ENCODE measurements at places on chromosomes 4 and X.

DNA sequence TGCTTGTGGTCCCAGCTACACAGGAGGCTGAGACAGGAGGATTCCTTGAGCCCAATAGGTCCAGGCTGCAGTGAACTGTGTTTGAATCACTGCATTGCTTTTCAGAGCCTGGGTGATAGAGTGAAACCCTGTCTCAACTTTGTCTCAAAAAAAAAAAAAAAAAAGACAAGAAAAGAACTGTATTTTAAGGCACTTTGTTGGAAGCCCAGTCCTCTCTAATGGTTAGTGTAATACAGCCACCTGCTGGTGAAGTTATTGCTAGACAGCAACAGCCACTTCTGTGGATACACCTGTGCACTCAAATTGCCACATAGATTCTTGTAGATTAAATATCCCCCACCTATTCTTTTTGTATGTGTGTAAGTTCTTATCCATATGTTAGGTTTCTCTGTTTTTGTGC lies 10.1 kb upstream of the FGG start:
- no peak for DNase-seq

DNA sequence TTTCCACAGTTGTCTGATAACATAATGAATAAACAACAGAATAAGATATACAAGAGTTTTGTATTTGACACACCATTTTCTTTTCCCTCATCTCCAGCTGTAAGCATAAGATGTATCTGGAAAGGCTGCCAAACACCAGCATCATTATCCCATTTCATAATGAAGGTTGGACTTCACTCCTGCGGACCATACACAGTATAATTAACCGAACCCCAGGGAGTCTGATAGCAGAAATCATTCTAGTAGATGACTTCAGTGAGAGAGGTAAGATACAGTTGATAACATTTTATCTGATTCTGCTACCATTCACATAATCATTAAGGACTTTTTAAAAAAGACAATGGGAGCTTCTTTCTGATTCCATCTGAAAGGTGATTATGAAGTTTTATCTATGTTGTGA lies 535.2 kb downstream of the GALNTL6 start:
- no peak for DNase-seq

DNA sequence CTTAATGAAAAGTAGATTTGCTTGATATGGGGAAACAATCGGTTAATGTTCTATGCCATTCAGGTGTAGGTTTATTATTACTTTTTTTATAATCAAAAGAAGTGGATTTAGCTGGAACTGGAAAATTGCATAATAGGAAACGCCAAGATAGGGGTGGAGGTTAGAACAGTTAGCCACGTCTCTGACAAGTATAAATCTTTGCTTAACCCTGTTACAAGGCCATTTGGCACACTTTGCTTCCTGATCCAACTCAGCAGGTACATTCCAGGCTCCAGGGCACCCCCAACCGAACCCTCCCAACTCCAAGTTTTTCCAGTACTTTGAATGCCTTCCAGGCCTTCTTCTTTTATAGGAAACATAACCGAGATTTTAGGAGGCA lies 50.6 kb upstream of the ACSL4 start:
- no peak for DNase-seq

GRCh38 chr4:43325220-43325967 lies 432.9 kb downstream of the GRXCR1 start:
- DNase-seq = no peak

- DNase-seq = no peak
Measured at GRCh38 chrX:143580266-143580665, 55.6 kb downstream of the SLITRK4 start.

DNA sequence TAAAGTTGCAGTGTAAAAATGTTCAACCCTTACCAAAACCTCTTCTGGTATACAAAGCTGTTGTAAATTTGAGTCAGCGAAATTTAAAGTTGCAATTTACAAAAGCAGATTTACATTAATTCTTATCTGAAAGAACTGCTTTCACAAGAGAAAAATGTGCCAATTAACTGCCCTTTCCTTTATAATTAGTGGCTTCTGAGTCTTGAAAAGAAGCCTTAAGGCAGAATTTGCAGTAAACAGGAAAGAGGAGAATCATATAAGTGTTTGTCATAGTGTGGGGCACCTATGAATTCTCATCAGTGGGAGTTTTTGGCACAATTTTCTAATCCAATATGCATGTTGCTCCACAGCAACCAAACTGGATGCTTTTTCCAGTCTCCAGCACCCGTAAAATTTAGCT lies 125.3 kb upstream of the GABRG1 start:
- DNase-seq = no peak
